ENCODE measurements at places on chromosomes 13 and 19. TPM values are rescaled to one million over a fixed set of nuclear protein-coding genes. Genes with fewer than 3 reads are reported as not detected.

- H3K36me3 ChIP-seq: no peaks in the 10 kb centered on the region
- no peak overlapping the region for H3K27ac ChIP-seq
- no peaks in the 10 kb centered on the region for H3K4me1 ChIP-seq
- H3K27me3 ChIP-seq: no peaks in the 10 kb centered on the region
Measured at GRCh38 chr13:20405691-20406090, 120.0 kb downstream of the CRYL1 start.

DNA sequence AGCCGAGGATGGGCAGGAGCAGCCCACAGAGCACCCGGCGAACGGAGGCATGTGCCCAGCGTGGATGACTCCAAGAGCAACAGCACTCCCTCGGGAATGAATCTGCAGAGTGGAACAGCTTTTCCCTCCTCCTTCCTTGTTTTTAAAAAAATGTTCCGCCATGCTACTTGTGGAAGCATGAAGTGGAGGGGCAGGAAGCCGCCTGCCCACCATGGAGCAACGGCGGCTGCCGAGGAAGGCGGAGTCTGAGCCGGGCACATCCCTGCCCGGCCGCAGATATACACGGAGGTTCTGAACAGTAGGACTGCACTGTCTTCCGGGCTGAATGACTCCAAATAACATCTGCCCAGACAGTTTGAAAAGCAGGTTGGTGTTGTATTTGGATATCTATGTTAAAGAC lies 65.2 kb downstream of the SOX1 start:
- no peak overlapping the region for H3K4me3 ChIP-seq
- H3K36me3 ChIP-seq: no peaks in the 10 kb centered on the region
- H3K27ac ChIP-seq: no peak overlapping the region

GRCh38 chr19:22545751-22546150 lies 88.4 kb upstream of the ZNF492 start:
- H3K36me3 ChIP-seq: no peaks in the 10 kb centered on the region
- no peak overlapping the region for H3K27ac ChIP-seq
- no peak overlapping the region for H3K4me3 ChIP-seq
- no peaks in the 10 kb centered on the region for H3K4me1 ChIP-seq
- DNase-seq: no peak
- no peaks in the 10 kb centered on the region for H3K27me3 ChIP-seq

DNA sequence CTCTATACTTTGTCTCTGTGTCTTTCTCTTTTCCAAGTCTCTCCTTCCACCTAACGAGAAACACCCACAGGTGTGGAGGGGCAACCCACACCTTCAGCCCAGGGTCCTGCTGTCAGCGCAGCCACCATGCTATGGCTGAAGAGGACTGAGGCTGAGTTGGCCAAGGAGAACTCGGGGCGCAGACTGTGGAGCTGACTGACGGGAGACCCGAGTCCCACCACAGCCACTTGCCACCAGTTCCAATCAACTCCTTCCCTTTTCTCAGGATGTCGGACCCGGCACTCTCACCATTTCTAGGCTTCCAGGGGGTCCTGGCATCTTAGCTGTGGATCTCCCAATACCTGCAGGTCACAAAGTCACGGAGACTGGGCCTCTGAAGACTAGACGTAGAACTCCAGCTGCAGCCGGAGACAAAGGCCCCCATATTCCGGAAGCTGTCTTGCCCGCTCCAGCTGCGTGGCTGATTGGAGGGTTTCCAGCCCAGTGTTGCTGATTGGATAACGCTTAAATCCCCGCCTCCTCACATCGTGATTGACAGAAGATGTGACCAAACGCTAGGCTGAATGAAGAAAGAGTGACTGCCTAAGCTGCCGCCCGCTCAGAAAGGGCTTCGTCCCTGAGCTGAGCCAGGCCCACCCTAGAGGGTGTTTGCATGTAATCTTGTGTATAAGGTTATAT lies 63.6 kb downstream of the ZNF429 start:
- no peaks in the 10 kb centered on the region for H3K27me3 ChIP-seq
- no peak overlapping the region for H3K4me3 ChIP-seq
- no peak overlapping the region for H3K27ac ChIP-seq
- no peaks in the 10 kb centered on the region for H3K36me3 ChIP-seq

GRCh38 chr19:28400953-28401671 lies 811.8 kb downstream of the UQCRFS1 start:
- H3K4me3 ChIP-seq: no peak overlapping the region
- H3K27ac ChIP-seq: no peak overlapping the region
- no peaks in the 10 kb centered on the region for H3K36me3 ChIP-seq
- no peaks in the 10 kb centered on the region for H3K4me1 ChIP-seq
- DNase-seq: no peak
- no peaks in the 10 kb centered on the region for H3K27me3 ChIP-seq

DNA sequence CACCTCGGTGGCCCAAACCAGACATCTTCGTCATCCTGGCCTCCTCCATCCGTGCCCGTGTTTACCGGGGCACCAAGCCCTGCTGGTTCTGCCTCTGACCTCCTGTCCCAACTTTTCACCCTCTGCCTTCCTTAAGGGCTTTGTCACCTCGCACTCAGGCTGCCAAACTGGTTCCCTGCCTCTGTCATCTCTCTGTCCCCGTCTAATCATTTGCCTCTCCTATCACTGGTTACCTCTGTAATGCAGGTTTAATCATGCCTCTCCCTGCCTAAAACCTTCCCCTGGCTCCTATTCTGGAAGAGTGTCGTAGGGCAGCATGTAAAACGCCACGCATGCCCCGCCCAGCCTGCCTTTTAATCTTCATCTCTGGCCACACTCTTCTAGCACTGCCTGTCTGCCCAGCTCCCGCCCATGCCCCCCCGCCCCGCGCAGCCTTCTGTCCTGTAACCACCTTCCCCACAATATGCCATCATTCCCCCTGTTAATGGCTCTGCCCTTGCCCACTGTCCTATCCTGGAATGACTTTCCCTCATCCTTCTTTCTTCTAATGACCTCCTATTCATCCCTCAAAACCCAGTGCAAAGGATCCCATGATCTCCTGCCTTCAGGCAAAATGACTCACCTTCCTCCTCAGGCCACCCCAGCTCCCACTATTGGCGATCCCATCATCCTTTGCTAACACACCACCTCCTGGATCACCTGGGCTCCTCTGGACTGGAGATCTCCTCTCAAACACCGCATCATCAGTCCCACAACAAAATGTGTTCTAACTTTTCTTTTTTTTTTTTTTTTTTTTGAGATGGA lies 66.7 kb downstream of the PEX11G start:
- DNase-seq: no peak
- H3K4me3 ChIP-seq: no peak overlapping the region
- no peak overlapping the region for H3K27ac ChIP-seq

KLHL1 gene
- total RNA-seq: not detected

DNA sequence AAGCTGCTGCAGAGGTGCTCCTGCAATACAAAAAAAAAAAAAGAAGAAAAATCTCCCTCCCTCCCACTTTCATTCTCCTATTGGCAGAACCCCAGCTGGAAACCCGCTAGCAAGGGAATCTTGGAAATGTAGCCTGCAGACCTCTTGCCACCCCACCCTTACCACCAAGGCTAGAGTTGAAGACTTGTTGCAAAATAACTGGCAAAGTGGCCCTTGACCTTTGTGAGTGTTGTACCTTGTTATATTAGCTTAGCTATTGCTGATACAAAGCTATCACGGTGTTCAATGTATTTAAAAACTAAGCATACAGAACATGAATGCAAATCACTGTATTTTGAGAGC lies 57.5 kb upstream of the KCTD4 start:
- no peaks in the 10 kb centered on the region for H3K36me3 ChIP-seq
- no peak overlapping the region for H3K4me3 ChIP-seq

MAG gene
- not detected for total RNA-seq

DNA sequence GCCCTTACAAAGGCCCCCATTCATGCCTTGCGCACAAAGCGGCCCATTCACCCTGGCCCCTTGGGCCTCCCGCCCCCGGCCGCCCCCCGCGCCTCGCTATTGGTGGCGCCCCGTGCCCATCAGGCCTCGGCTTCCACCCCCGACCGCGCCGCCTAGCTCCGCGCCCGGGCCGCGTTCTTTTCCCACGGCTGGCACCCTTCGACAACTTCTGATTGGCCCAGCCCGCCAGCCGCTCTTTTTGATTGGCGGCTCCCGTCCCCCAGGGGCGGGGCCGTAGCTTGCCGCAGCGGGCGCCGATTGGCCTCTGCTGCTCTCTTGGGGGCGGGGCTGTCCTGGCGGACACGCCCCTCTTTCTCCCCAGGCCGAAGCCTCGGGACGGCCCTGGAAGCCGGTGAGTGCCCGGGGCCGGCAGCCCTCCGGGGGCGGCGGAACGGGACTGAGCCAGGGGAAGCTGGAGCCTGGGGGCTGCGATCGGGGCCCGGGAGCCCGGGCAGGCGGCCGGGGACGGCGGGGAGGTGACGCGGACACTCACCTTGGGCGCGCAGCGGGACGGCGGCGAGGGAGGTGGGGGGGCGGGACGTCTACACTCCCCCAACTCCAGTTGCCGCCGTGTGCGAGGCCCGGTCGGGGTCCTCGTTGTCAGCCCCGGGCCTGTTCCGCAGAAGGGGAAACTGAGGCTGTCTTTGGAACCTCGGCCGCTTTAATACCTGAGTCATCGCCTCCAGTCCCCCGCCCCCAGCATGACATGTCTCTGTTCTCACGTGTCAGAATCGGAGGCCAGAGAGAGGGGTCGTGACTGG lies at the start of gene MYH14:
Gene MYH14, plus strand, starts transcription at position 342 of the 800 bp plus-strand sequence. CDS start 6,744 bp downstream, outside the sequence.
- peak within 1 kb of the TSS; percentile 51 for H3K27ac ChIP-seq
- H3K4me1 ChIP-seq: no peaks in the 10 kb centered on the region
- H3K36me3 ChIP-seq: no peaks in the 10 kb centered on the region
- DNase-seq: peak; percentile 15

DNA sequence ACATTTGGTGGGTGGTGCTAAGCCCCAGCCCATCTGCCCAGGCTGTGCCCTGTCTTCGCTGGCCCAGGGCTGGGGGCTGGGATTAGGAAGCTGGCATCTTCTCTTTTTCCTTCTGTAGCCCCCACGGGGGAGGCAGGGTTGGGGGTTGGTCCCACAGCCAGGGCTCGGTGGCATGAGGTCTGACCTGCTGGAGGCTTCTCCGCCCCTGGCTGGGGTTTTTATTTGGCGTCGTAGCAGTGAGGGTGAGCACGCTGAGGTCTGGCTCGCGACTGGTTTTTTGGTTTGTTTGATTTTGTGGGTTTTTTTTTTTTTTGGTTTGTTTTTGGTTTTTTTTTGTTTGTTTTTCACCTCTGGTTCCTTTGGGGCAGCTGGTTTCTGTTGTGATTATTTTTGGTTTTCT lies 14.7 kb downstream of the ZNF574 start:
- H3K27me3 ChIP-seq: no peaks in the 10 kb centered on the region
- no peak overlapping the region for H3K4me3 ChIP-seq
- DNase-seq: no peak

GRCh38 chr19:53579518-53579917 lies 41.6 kb downstream of the ZNF331 start:
- H3K27ac ChIP-seq: no peak overlapping the region
- no peak for DNase-seq
- no peaks in the 10 kb centered on the region for H3K4me1 ChIP-seq

DNA sequence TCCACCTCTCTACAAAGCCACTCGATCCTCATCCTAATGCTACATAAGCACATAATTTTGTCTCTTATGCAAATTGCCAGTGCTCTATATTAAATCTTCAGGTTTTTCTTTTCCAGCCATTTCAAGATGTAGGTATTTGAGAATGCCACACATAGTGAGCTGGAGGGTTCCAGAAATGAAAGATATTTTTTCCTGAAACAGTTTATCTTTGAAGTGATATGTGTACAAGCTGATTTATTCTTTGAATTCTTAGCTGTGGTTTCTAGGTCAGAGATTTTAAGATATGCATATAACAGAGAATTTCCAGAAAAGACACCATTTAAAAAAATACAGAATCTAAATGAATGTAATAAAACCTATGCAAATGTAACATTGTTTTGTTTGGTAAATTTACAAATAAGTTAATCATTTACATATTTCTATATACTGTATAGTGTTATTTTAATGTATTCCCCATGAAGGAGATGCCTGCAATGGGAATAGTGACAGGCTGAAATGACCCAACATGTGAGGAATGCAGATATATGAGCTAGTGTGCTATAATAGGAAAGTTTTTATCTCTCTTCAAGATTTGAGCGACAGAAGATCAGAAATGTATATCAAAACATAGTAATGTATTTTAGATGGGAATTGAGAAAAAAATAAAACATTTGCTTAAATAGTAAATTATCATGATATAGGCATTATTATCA lies 570.2 kb downstream of the SLITRK1 start:
- H3K4me3 ChIP-seq: no peak overlapping the region
- no peaks in the 10 kb centered on the region for H3K36me3 ChIP-seq
- no peak for DNase-seq
- no peak overlapping the region for H3K27ac ChIP-seq
- H3K4me1 ChIP-seq: no peaks in the 10 kb centered on the region

- H3K27ac ChIP-seq: peak overlapping the region; percentile 77
- no peak overlapping the region for H3K4me3 ChIP-seq
- no peaks in the 10 kb centered on the region for H3K36me3 ChIP-seq
- H3K4me1 ChIP-seq: peaks cover 23% of the 10 kb centered on the region
- no peak for DNase-seq
Measured at GRCh38 chr19:48558018-48558684, 6.2 kb downstream of the SULT2B1 start.

THAP8 gene
- total RNA-seq: 9.6 TPM

DNA sequence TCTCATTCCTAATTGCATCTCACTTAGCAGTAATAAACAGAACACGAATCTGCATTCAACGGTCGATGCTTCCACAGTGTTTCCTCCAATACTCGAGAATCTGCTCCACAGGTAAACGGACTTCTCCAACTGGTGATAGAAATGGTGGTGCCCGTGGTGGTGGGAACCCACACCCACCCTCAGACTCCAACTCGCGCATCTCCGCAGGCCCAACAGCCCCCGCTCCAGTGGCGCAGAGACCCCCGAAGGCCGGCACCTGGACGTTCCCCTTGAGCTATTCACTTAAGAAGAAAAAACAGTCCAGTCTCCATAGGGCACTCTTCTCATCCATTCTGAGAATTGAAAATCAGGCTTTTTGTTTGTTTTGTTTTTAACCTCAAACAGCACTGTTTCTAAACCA lies 13.8 kb upstream of the RASA3 start:
- no peaks in the 10 kb centered on the region for H3K4me1 ChIP-seq
- H3K27ac ChIP-seq: no peak overlapping the region
- no peaks in the 10 kb centered on the region for H3K36me3 ChIP-seq
- no peak for DNase-seq

- H3K36me3 ChIP-seq: no peaks in the 10 kb centered on the region
- H3K27me3 ChIP-seq: no peaks in the 10 kb centered on the region
- no peak overlapping the region for H3K4me3 ChIP-seq
- H3K4me1 ChIP-seq: no peaks in the 10 kb centered on the region
Measured at GRCh38 chr13:109734002-109734785, 52.2 kb downstream of the IRS2 start.

DNA sequence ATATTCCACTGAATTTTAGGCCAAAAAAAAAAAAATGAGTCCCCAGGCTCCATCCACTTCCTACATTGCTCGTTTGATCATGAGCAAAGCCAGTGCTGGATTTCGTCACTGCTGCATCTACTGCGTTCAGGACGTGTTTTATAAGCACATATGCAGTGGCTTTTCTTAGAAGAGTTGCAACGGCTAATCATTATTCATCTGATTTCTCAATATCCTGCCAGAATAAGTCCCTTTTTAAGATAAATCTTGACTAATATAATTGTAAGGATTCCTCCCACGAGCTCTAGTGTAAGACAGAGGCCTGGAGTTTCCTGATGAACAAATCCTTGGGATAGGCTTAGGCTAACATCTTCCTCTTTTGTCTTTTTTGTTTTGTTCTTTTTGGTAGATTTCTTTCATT lies 19.5 kb downstream of the FAM124A start:
- H3K36me3 ChIP-seq: no peaks in the 10 kb centered on the region
- no peak for DNase-seq
